ENCODE measurements at places on chromosomes 7 and 10.

DNA sequence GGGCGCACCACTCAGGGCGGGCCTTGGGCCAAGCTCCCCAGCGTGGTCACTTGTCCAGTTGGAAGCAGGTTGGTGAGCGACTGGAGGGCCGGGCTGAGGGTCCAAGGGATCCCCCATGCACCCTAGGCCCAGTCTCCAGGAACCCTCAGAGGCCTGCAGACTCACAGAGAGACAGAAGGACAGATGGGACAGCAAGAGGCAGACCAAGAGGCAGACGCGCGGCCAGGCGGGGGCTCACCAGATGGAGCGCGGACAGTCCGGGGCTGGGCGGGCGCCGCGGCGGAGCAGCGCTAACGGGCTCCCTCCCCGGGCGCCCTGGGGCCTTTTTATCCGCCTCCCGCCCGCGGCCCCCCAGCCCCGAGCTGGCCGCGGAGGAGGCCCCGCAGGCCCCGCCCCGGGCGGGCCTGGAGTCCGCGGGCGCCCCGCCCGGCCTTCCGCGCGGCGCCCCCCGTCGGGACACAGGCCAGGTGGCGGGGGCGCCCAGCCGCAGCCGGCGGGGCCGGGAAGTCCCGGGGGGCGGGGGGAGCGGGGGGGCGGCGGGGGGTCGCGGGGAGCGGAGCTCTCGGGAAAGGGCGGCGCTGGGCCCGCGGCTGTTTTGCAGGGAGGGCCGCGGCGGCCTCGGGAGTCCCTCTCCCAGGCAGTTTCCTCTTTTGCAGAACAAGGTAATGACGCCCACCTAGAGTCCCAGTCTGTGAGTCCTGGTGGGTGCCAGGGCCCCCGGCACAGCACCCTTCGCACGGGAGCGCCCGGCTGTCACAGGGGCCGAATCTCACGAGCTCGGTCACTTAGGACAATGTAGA is at the start of gene LOXL4:
Gene LOXL4, minus strand, starts transcription at position 301 of the 800 bp plus-strand sequence. CDS start 5,175 bp downstream, outside the sequence.
- no peak for DNase-seq

DNA sequence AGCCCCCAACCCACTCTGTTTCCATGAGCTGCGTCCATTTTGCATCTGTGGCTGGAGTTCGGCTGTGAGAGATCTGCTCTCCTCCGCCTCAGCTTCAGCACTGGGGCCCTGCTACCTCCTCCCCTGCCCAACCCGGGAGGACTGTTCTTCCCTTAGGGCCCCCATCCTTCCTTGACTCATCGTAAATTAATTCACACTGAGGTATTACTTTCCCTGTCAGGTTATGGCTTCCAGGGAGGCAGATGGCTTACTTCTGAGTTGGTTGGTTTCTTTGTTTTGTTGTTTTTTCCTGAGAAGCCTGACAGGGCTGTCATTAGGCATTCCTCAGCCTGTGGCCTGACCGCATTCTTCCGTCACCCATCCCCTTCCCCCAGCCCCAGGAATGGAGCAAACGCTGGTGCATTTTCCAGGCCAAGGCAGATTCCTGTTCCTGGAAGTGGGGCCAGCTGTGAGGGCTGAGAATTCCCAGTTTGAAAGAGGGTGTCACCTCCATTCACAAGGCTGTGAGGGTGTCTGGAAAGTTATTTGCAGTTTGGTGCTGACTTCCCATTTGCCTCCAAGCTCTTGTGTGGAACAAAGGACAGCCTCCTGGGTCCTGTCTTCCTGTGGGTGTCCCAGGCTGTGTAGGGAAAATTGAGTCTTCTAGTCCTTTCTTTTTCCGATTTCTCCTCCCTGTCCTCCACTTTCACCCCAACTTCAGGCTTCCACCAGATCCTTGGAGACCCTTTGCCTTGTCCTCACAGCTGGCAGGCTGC is 11.7 kb downstream of the CPA5 start:
- peak; percentile 97 for DNase-seq

GRCh38 chr7:50534690-50535290 is 30.4 kb downstream of the DDC start:
- DNase-seq: peak; percentile 44

DNA sequence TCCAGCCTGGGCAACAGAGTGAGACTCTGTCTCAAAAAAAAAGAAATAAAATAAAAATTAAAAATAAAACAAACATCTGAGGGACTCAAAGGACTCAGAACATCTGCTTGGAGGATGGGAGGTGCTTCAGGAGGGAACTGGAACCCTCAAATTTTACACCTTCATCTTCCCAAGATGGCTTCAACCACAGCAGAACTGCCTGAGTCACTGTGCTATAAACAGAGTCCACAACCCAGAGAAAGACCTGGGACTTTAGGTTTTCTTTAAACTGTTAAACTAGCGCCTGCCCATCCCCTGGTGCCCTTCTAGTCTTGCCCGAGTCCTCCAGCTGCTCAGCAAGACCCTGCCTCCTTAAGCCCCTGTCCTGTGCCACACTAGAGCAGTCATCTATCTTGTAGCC is 40.8 kb downstream of the RGS10 start:
- no peak for DNase-seq

DNA sequence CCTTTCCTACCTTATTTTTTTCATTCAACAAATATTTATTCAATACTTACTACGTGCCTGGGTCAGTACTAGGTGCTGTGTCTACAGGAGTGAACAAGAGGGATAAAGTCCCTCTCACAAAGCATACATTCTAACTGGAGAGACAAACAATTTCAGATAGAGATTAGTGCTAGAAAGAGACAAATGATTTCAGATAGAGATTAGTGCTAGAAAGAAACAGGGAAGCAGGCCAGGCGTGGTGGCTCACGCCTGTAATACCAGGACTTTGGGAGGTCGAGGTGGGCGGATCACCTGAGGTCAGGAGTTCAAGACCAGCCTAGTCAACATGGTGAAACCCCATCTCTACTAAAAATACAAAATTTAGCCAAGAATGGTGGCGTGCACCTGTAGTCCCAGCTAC is 34.6 kb downstream of the RBM28 start:
- no peak for DNase-seq

- no peak for DNase-seq
Measured at GRCh38 chr7:156547884-156548561, 92.6 kb upstream of the RNF32 start.

GRCh38 chr7:108385834-108386422 is 70.3 kb downstream of the NRCAM start:
- no peak for DNase-seq

GRCh38 chr7:2520131-2520760 is 672 bp downstream of the LFNG start:
- no peak for DNase-seq

- no peak for DNase-seq
Measured at GRCh38 chr10:98172495-98172894, 38.0 kb downstream of the R3HCC1L start.

DNA sequence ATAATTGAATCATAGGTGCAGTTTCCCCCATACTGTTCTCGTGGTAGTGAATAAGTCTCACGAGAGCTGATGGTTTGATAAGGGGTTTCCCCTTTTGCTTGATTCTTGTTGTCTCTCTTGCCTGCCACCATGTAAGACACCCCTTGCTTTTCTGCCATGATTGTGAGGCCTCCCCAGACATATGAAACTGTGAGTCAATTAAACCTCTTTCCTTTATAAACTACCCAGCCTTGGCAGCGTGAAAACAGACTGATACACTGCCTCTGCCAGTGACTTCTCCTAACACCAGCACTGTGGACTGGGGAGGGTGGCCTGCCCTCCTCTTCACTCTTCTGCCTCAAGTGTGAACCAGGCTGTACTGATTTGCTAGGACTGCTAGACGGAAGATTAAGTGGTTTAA is 108.6 kb downstream of the RAB11FIP2 start:
- no peak for DNase-seq

- peak; percentile 40 for DNase-seq
Measured at GRCh38 chr7:105963038-105963667, at the start of gene CDHR3. CDHR3 (plus strand) TSS chr7:105963264; CDS start chr7:105963319, 55 bp downstream.

GRCh38 chr7:137932881-137933269 is 69.0 kb downstream of the CREB3L2 start:
- DNase-seq: no peak

- DNase-seq: no peak
Measured at GRCh38 chr10:122182308-122182707, 88.8 kb upstream of the BTBD16 start.

DNA sequence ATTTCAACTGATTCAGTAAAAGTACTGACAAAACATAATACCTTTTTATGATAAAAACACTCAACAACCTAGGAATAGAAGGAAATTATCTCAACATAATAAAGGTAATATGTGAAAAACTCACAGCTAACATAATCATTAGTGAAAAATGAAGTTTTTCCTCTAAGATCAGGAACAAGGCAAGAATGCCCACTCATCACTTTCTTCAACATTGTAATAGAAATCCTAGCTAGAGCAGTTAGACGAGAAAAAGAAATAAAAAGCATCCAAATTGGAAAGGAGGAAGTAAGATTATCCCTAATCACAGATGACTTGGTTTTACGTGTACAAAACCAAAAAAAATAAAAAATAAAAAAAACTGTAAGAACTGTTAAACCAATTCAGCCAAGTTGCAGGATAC is 58.6 kb downstream of the R3HCC1L start:
- no peak for DNase-seq

GRCh38 chr10:82908751-82909150 is 1033.8 kb downstream of the NRG3 start:
- no peak for DNase-seq

DNA sequence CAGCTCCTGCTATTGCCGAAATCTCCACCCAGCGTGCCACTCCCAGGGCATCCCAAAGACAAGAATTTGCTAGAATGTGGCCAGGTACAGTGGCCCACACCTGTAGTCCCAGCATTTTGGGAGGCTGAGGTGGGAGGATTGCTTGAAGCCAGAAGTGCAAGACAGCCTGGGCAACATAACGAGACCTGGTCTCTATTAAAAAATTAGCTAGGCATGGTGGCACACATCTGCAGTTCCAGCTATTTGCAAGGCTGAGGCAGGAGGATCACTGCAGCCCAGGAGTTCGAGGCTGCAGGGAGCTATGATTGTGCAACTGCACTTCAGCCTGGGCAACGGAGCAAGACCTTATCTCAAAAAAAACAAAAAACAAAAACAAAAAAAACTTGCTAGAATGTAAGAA is 73.3 kb upstream of the LYZL2 start:
- DNase-seq: no peak

GRCh38 chr7:41570766-41571165 is 132.1 kb downstream of the INHBA start:
- no peak for DNase-seq

DNA sequence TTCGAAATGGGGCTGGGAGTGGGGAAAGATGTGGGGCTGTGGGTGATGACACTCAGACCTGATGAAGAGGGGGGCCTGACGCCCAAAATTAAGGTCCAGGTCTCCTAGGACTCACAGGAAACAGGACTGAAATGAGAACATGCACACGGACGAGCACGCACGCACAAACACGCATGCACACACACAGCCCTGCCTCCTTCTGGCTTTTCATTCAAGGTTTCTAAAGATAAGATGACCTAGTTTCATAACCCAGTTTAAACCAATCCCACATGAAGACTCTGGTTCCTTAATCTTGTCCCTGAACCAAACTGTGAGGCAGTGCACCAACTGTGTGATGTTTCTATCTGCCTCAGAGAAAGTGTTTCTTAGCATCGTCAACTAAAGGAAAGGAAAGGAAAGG is 162.0 kb downstream of the DGKI start:
- no peak for DNase-seq

GRCh38 chr10:127142136-127142535 is 54.3 kb downstream of the INSYN2A start:
- DNase-seq: peak; percentile 50

GRCh38 chr7:150716368-150716767 is at the start of gene GIMAP1:
GIMAP1 (plus strand) TSS chr7:150716613; CDS start chr7:150719048, 2,435 bp downstream.
- DNase-seq: no peak

DNA sequence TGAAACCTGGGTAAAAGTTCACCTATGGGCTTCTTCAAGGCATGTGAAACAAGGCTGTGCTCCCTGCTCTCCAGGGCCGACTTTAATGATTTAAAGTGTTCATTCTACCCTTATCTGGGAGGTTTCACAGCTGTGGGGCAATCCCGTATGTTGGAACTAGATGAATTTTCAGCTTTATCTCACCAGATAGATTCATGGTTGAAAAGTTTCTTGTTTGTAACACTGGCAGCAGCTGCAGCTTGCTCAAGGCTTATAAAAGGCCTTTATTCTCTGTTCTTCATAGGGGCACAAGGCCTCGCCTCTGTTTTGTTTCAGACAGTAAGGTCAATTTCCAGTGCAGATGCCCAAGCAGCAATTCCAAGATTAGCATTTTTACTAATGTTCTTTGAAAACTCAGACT is 70.4 kb upstream of the DNAJB12 start:
- DNase-seq: no peak

DNA sequence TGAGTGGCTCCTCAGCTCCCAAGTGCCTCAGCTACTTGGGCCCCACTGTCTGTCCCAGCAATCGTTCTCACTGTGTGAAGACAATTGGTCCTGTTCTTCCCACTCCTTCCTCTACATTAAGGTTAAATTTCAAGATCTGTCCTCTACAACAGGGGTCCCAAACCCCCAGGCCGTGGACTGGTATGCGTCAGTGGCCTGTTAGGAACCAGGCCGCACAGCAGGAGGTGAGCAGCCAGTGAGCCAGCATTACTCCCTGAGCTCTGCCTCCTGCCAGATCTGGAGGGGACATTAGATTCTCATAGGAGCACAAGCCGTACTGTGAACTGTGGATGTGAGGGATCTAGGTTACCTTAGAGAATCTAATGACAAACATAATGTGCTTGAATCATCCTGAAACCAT is 376.9 kb upstream of the FZD8 start:
- peak; percentile 76 for DNase-seq

- no peak for DNase-seq
Measured at GRCh38 chr10:62237966-62238365, 30.7 kb downstream of the RTKN2 start.

GRCh38 chr10:120462018-120462682 is 5.1 kb downstream of the PLPP4 start:
- DNase-seq: no peak

GRCh38 chr10:110859973-110860376 is 11.8 kb upstream of the PDCD4 start:
- no peak for DNase-seq

- no peak for DNase-seq
Measured at GRCh38 chr7:142196066-142196840, 61.6 kb downstream of the PRSS58 start.

GRCh38 chr10:62467527-62467926 is 93.4 kb downstream of the ZNF365 start:
- no peak for DNase-seq

DNA sequence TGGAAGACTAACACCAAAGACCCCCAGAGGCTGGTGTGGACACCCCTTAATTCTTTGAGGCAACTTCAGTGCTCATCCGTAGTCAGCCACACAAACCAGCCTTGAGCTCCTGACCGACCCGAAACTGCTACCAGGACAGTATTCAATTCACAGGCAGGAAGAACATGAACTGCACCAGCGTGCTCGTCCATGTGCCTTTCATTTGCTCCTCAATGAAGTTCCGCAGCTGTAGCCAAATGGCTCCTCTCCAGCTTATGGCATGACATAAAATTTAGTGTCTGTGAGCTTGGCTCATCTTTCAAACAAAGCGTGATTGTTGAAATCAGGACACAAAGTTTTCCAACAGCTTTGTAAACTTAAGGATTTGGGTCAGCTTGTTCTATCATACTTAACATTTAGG is 144.1 kb upstream of the FAM171A1 start:
- no peak for DNase-seq

All from ELF-1 (cell line).